ENCODE measurements at places on chromosomes 3 and 15. TPM values are rescaled to one million over a fixed set of nuclear protein-coding genes. Genes with fewer than 3 reads are reported as not detected.

WHAMM gene
- total RNA-seq = 12.5 TPM

- no peak for DNase-seq
These were observed 727.7 kb downstream of the NTRK3 start for GRCh38 chr15:87528873-87529272.

- DNase-seq = no peak
These were observed 14.5 kb upstream of the KBTBD12 start for GRCh38 chr3:127900536-127900935.

APOD gene
- total RNA-seq = not detected

- no peak for DNase-seq
These were observed 43.7 kb downstream of the ANKRD28 start for GRCh38 chr3:15754047-15754446.

COLQ gene
- total RNA-seq = 6.0 TPM

GRCh38 chr3:188480011-188480410 lies 326.1 kb downstream of the LPP start:
- DNase-seq = no peak

DNA sequence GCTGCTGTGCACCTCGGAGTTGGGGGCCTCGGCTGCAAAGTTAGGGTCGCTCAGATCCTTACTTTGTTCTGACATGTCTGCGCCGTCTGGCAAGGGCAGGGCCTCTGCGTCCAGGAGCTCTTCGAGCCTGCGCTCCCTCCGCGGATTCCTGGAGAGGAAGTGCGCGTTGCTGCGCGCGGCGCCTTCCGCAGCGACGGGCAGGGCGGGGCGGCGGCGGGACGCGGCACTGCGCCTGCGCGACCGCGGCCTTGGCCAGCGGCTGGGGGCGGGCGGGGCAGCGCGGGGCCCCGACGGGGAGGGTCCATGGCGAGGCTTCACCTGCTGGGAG lies at the start of gene NDN:
NDN (minus strand) TSS at position 163 of the 328 bp plus-strand sequence; CDS start at position 75, 88 bp downstream.
- peak; percentile 23 for DNase-seq

DNA sequence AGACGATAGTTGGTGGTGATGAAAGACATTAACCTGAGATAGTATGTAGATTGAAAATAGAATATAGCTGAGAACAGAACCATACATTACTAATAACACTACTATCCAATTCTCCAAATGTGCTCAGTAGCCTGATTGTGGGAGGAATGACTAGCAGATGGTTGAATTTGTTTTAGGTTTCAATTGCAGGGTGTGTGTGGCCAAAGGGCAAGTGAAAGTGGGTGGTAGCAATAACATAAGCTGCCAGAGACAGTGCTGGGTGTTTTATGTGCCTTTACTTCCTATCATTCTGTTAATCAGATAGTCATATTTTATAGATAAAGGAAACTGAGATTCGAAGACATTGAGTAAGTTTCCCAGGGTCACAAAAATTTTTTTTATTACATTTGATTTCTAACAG lies 249.5 kb upstream of the ARL6 start:
- no peak for DNase-seq

GRCh38 chr3:82475306-82475705 lies 713.9 kb upstream of the GBE1 start:
- DNase-seq = no peak

AHSG gene
- not detected for total RNA-seq

DNA sequence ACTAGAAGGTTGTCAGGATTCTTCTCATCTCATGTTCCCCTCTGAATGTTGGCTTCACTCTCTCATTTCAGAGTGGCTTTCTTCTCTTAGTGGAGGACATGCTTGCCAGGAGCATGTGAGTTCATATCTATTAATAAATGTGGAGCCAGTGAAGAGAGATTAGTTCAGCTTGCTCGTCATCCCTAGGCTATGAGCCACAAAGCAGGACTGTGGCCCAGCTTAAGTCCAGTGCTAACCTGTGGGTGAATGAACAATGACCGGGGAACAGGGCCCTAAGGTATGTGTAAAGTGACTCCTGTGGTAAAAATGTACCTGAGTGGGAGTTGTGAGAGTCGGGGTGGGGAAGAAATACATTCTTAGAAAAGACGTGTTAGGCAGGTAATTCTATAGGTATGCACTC lies 96.9 kb upstream of the TBL1XR1 start:
- DNase-seq = no peak

SKOR1 gene
- total RNA-seq = 0.32 TPM

DNA sequence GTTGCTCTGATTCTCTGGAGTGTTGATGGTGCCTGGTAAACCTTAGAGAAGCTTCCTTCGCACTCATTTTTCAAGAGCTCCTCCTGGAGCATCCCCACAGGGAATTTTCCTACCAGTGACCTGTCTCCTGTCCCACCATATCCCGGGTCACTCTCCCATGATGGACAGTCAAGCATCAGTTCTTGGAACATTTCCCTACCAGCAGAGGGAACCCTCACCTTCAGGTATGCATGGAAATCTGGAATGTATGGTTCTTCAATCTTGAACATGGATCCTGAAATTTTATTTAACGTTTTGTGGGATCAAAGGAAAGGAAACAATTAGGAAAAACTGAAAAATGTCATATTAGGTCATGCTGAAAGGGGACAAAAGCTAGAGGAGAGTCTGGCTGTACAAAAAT lies 153.8 kb downstream of the SPATA16 start:
- DNase-seq = no peak

SPSB4 gene
- total RNA-seq = not detected

GRCh38 chr3:134652886-134653630 lies 2.2 kb upstream of the KY start:
- DNase-seq = no peak

GRCh38 chr3:89186456-89186855 lies 79.0 kb downstream of the EPHA3 start:
- DNase-seq = no peak

DNA sequence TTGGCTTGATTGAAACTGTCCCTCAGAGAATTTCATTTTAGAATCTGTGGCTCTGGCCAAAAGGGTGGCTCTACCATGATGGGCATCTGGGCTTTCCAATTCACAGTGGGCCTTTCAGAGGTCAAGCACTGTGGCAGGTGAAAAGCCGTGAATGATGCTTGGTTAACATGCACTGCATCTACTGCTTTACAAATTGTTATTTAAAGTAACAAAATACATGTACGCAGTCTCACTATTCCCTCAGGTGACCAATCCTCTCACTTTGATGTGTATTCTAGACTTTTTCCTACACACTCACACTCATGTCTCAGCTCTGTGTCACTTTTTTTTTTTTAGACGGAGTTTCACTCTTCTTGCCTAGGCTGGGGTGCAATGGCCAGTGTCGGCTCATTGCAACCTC lies 70.5 kb downstream of the MGLL start:
- no peak for DNase-seq

DNA sequence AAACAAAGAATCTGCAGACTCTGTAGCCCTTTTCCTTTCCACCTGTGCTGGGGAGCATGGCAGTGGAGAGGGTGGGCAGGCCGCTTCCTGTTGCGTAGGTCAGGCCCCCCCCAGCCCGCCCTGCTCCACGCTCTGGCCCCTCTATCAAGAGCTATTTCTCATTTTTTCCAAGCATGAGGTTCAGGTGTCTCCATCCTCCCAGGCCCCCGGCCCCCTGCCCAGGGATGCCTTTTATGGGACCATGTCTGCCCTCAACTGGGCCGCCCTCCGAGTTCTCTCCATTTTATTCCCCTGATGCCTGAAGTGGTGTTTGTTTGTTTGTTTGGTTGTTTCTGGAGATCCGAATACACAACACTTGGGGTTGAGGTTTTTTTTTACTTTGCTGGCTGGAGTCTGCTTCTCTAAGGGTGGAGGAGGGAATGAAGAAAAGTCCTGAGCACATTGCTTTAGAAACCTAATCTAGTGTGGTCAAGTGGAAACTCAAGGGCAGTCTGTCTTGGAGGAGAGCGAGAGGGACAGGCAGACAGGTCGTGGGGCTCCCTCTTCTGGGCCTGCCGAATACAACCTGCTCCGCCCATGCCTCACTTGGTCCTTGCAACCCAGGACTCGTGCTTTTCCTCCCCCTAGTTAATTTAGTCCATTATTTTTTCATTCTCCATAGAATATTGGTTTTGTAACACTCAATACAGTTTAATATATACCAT lies 176.5 kb upstream of the LYSMD4 start:
- DNase-seq = no peak

DNA sequence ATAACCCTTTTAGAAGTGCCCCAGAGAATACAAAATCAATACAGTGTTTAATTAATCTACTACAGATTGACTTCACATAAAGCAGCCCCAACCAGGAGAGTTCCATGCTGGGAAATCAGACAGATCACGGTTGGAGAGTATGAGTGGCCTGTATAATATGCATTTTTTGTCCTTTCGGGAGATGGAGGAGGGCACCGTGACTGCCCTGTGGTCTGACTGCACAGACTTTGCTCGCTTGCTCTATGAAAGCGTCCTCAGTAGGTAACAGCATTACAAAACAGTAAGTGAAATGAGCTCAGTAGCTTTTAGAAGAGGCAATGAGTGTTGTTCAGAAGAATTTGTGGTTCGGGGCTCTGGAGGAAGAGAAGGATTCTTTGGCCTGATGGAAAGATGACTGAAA lies 34.2 kb upstream of the SKIL start:
- DNase-seq = no peak

- DNase-seq = no peak
These were observed 809 bp downstream of the CRTAP start for GRCh38 chr3:33114622-33115023.

DNA sequence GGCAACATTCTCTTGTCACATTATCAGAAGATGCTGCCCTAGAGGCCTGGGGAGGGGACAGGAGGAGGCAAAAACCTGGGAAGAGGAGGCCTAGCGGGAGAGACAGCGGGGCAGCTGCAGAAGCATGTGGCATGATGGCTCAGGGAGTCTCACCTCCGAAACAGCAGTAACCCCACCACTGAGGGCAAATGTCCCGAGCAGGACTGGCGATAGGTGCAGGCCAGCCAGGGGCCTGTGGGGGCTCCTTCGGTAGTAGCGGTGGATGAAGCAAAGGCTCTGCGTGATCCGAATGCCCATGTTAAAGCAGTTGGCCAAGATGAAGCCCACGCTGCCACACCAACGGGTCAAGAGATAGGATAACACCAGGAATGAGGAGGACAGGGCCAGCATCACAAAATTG lies 38.0 kb downstream of the RFT1 start:
- DNase-seq = no peak

GRCh38 chr3:157323360-157323759 lies 113.3 kb upstream of the PTX3 start:
- DNase-seq = no peak

MUC20 gene
- 0.53 TPM for total RNA-seq

DNA sequence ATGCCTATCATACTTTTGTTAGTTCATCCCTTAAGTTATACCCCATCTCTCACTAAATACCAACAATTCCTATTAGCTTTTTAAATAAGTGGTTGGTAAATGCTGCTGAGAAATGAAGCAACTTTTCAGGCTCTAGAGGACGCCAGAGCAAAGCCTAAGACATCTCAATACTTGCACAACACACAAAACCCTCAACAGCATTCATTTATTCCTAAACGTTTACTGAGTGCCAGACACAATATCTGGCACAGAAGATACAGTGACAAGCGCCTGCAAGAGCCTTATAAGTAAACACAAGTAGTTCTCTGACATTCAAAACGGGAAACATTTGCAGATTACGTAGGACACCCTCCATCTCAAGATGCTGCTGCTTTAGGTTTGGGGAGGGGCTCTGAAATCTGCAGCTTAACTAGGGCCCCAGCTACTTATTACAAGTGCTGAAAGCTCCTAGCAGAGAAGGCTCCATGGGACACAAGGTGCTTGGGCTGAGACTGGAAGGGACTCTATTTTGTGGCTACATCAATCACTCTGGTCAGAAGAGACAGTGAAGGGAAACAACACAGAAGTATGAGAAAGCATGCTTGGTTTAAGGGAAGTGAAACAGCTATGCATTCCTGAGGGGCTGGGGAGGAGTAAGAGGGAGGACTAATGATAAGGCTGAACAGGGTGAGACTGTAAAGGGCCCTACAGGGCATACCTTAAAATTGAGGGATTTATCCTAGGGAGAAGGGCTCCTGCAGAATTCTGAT lies 311.3 kb downstream of the PLCL2 start:
- no peak for DNase-seq

Data from activated CD8-positive, alpha-beta T cell treated with anti-CD3 and anti-CD28 coated beads, Interleukin-2, amount 10 ng/mL, durations not matched to agents 7 days and 5 days (primary cell).